ENCODE measurements at places on chromosomes 3 and 15.

DNA sequence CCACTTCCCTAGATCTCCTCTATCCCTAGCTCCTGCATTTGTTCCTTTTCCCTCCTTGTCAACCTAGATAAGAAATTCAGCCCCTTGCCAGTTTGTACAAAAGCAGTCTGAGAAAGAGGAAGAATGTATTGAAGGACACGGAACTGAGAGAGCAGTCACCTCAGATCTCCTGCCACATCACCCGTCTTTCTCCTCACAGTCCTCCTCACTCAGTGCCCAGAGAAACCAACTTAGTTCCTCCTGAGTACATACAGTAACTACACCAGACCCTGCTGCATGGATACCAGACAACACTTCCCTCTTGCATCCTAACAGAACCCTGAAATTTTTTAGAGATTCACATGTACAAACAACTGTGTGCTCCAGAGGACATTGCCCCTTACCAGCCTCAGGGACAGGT is 563.6 kb upstream of the ADAMTS9 start:
- no peak for DNase-seq

DNA sequence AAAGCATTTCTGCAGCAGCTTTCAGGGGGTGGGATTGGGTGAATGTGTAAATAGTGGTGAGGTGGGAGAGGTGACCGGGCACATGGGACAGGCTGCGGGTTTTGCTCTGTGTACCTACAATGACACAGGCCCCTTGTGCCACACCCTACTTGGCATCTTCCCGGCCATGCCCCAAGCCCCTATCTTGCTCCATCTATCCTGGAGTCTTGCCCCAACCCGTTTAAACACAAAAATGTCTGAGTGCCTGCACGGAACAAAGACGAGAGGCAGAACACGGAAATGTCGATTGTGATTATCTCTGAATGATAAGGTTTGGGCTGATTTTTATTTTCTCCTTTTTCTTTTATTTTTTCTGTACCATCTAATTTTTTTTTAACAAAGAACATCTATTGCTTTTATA is 46.0 kb upstream of the SLC6A1 start:
- no peak for DNase-seq

GRCh38 chr15:65089206-65089824 is 12.8 kb downstream of the KBTBD13 start:
- no peak for DNase-seq

DNA sequence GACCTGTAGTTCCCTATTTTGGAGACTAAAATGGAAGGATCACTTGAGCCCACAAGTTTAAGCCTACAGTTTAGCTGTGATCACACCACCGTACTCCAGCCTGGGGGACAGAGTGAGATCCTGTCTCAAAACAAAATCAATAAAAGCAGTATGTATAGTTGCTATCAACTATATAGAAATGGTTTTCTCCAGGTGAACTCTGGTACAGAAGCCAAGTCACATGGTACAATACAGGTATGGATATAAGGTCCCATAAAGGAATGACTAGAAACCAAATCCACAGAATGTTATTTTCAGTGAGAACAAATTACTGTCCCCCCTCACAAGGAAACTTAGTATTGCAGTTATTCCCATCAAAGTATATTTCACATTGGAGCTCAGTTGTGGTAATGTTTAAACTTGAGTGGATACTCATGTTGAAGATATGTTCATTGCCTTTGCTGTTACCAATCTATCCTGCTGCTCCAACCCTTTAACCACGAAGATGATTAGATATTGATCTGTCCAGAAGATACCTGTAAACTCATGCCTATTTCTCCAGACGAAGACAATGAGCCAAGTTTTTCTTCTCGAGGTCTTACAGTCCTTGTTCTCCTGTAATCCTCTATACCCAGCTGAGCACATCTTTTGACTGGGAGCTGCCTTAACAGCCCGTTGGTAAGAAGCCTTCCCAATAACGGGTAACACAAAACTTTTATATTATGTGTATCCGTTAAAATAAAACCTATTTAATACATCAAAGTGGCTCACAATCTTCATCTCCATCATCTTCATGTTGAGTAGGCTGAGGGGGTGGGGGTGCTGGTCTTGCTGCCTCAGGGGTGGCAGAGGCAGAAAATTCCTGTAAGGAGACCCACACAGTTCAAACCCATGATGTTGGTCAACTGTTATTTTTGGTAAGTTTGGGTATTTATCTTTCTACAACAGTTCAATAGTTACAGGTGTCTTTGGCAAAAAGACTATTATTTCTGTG is 24.6 kb downstream of the TRA2B start:
- no peak for DNase-seq

DNA sequence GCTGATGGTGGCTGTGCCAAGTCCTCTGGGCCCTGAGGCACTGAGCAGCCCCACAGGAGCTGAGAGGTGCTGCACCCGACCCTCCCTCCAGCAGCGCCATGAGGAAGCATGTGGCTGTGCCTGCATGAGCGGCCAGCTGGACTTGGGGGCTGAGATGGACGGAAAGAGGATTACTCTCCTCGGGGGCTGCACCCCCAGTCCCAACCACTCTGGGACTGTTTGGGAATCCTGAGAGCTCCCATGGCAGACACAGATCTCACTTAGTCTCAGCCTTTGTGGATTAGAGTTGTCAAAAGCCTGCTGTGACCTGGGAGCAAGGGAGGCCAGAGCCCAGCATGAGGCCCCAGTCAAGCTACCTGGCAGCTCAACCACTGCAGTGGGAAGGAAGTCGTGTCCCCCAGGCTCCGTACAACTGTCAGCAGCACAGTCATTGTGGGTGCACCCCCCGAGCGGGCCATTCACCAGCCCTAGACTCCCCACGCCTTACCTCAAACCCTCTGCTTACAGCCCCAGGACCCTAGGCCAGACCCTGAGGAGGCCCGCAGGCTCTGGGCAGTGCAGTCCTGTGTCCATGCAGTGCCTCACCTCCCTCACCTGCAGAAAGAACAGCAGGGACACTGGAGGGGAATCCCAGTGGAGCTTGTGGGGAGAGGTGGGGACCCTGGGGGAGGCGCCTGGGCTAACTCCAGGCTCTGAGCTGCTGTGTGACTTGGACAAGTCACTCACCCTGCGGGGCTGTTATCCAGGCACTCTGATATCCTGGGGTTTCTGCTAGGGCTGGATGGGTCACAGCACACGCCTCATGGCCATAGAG is 17.1 kb downstream of the PRR23E start:
- no peak for DNase-seq

- no peak for DNase-seq
Observed at GRCh38 chr3:13839253-13839652, 40.6 kb downstream of the WNT7A start.

DNA sequence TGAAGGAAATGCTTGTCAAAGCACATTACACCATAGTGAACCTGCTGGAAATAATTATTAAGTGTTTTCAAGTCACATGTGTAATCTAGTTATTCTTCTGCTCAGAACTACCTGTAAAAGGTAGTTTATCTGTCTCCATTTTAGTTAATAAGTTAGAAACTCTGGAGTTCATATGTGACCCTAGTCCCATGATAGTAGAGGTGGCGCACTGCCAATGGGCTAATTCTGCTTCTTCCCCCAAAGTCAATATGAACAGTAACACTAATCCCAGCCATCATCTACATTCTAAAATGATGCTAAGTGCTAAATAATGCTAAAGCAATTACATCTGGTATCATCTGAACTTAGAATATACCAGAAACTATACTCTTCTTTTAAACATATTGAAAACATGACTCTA is 361.0 kb upstream of the NECTIN3 start:
- DNase-seq, result no peak

DNA sequence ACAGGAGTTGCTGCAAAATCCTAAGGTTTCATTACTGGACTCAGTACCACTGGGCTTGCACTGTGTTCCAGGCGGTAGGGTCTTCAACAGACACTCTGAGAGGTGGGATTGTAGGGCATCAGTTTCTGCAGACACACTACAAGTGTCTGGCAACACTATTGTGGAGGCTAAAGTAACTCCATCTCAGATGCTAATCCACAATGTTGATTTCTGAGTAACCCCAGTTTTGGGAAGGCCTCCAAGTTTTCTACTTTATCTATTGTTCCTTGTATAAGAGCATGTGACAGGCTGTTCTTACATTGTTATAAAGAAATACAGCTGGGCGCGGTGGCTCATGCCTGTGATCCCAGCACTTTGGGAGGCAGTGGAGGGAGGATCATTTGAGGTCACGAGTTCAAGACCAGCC is 2.5 kb upstream of the ABHD5 start:
- no peak for DNase-seq

GRCh38 chr3:18258492-18258891 is 166.6 kb downstream of the SATB1 start:
- no peak for DNase-seq

DNA sequence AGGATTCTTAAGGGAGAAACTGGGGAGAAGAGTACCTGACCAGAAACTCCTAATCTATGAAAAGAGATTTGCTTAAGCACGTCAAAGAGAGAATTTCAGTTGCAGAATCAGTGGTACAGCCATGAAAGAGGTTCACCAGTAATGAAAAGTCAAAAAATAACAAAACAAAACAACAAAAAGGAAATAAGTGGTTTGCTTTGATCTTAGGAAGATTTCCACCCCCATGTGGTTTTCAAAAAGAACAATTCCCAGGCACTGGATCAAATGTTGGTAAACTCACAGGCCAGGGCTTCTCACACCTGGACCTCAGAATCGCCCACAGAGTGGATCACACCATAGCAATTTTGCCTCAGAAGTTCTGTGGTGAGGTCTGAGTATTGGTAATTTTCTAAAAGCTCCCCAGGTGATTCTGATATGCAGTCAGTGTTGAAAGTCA is 67.5 kb downstream of the TMEM39A start:
- DNase-seq, result no peak

DNA sequence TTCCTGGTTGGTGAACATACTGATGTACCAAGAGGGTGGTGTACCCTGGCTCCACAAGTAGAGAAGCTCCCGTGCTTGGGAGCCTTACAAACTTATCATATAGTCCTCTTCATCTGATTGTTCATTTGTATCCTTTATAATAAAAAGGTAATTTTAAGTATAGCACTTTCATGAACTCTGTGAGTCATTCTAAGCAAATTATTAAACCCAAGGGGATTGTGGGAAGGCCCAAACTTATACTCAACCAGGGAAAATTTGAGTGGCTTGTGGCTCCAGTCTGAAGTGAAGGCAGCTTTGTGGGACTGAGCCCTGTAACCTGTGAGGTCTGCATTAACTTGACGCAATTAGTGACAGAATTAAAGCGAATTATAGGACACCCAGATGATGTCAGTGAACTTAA is 29.0 kb downstream of the TTBK2 start:
- no peak for DNase-seq

- DNase-seq, result no peak
Observed at GRCh38 chr3:23421811-23422516, 218.8 kb downstream of the UBE2E2 start.

- DNase-seq, result no peak
Observed at GRCh38 chr3:16365491-16366128, 100.6 kb downstream of the OXNAD1 start.

- DNase-seq, result no peak
Observed at GRCh38 chr3:82054849-82055248, 293.4 kb upstream of the GBE1 start.

DNA sequence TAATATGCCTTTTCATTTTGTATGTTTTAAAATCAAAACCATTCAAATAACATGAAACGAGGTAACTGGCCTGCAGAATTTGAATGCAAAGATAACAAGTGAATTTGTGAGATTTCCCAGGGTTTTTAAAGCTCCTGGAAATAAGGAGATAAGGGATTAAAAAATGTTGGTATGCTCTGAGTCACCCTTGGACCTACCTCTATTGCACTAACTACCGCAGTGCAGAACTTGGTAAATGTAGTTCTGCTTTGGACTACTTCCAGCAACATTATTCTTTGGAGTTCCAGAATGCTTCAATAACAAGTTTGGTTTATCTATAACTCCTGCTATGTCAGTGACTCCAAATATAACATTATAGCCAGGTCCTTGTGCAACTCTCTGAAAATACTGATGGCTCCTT is 201.7 kb downstream of the GAP43 start:
- DNase-seq, result no peak

DNA sequence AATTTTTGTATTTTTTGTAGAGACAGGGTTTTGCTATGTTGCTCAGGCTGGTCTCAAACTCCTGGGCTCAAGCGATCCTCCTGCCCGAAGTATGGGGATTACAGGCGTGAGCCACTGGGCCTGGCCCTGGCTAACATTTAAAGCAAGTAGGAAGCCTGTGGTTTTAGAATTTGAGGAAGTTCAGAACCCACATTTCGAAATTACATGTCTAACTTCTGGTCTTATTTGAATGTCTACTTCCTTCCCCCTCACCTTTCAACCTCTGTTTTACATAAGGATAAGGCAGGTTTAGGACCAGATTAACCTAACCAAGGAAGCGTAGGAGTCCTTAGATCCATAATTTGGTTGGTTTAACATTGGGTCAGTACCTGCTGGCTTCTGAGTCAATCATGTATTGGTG is 120.5 kb upstream of the PROK2 start:
- DNase-seq, result no peak

DNA sequence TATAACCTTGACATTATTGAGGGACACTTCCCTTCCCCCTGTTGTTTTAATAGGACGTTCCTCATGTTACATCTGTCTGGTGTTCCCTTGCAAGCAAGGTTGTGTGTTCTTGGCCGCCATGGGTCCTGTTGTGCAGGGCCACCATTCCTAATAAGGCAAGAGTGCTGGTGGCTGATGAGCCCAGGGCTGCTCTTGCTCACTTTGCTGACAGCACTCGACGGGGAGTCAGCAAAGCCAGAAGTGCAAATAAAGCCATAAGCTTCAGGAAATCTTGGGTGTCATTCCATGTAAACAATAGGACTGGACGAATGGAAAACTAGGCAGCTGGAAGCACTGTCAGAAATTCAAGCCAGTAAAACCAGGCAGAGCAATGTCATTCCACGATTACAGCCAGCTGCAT is 75.8 kb downstream of the SQOR start:
- no peak for DNase-seq

DNA sequence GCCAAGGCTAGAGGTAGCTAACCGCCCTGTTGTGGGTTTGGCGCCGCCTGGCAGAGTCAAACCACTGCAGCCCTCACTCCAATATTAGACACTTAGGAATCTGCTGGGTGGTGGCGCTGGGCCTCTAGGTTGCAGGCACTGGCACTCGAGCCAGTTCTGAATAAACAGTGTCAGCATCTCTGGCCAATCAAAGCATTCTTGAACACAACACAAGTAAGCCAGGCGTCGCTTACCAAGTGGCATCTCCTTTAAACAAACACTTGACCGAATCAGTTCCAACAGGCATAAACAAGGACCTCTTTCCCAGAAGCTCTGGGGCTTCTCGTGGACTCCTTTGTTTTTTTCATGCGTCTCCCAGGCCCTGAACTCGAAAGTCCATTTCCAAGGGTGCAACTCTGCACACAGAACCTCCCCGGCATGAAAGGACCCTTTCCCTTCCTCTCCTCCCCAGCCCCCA is 82.3 kb downstream of the LRIG1 start:
- DNase-seq, result no peak

DNA sequence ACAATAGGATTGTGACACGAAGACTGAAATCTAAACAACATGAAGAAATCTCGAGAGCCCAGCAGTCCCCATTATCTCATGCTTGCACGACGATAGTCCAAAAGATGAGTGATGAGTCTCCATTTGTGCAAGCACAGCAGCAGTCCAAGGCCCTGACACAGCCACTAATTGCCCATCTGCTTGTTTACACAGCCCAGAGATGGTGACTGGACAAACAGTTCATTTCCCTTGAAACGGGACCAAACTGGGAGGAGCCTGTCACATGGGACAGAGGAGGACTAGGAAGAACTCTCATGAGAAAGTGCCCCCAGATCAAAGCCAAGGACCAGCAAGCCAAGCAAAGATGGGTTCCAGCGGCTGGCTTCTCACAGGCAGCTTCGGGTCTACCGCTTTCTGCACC is 121.0 kb downstream of the GREM1 start:
- no peak for DNase-seq

Measured in stimulated activated CD8-positive, alpha-beta memory T cell treated with anti-CD3 and anti-CD28 coated beads, Interleukin-4, amount 100 ng/mL, for 4 hours (primary cell).